ENCODE measurements at places on chromosomes 6 and 20.

- no peak for DNase-seq
Observed at GRCh38 chr6:130836055-130836640, 8.9 kb downstream of the SMLR1 start.

DNA sequence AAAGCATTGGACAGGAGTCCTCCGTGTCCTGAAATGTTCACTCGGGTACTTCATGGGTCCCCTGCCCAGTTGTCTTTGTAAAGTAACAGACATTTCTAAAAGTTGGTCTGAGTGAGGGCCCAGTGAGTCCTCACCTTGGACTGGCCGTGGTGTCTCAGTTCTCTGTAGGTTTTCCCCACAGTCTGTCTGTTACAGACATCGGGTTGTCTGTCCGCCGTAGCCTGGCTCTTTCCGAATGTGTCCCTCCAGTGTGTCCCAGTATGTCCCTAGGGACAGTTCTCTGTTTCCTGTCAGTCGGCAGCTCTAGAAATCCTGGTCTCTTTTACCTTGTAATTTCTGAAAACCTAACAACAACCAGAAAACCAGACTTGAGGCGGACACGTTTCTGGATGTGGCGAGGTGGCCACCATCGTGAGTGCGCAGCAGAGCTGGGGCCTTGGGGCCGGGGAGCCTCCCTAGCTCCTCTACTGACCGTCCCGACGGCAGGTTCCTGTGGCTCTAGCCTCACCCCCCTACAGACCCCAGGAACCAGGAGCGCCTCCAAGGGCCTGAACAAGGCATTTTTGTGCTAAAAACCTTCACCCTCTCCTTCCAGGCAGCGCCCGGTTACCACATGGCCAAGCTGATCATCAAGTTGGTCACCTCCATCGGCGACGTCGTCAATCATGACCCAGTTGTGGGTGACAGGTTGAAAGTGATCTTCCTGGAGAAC is 42.2 kb downstream of the PYGB start:
- no peak for DNase-seq

DNA sequence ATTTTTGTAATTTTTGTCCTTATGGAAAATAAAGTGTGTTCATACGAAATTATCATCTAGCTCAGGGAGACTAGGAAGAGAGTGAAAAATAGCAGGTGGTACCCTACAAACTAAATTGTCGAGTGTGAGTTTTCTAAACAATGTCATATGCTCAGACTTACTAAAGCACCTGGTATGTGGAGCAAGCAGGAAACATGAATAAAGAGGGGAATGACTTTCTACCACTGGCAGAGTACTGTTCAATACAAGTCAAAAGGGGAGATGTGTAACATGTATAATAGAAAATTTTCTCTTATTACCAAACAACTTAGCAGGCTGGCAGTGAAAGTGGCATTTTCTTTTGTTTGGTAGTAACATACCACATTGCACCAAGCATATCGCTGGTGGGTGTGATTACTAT is 36.1 kb downstream of the CTNNBL1 start:
- DNase-seq: no peak

GRCh38 chr20:64068386-64069208 is 5.6 kb downstream of the TCEA2 start:
- DNase-seq: no peak

GRCh38 chr20:25025986-25026605 is 31.8 kb downstream of the ACSS1 start:
- no peak for DNase-seq

DNA sequence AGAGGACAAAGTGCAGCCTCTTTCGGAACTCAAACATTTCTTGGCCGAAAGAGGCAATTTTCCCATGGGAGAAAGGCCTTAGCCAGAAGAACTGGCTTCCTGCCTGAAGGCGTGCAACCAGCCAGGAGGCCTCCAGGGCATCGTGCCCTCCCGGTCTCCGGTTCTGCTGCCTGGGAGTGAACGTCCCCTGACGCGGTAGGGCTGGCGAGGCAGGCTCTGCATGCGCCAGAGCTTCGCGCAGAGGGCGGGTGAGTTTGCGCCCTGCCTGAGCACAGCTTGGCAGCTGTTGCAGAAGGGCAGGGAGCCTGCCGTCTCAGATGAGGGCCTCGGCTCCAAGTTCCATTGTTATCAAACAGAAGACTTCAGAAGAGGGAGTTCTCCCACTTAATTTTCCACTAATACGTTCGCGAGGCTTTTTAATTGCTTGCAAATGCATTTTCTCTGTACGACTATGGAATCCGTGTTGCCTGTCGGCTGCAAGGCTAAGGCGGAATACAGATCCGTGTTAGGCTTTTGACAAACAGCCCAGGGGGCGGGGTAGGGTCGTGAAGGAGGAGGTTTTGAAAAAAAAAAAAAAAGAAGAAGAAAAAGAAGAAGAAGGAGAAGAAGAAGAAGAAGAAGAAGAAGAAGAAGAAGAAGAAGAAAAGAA is 5.5 kb upstream of the TFAP2D start:
- no peak for DNase-seq

DNA sequence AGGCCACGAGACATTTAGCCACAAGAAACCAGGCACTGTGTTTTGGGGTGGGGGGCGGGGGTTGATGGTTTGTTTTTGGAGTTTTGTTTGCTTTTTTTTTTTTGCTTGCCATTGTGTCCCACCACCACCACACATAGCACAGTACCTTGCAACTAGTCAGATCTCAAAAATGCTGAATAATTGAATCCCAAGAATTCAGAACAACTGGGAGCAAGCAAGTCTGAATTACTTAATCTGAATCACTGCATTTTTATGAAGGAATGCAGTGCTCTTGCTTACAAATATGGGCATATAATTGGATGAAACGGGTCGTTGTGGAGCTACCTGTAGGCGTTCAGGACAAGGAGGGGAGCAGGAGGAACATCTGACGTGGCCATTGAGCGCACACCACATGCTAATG is 151.5 kb upstream of the CDYL start:
- no peak for DNase-seq

- DNase-seq: no peak
Observed at GRCh38 chr6:148513145-148514071, 170.8 kb downstream of the SASH1 start.

- DNase-seq: no peak
Observed at GRCh38 chr6:41519745-41520699, 26.2 kb upstream of the FOXP4 start.

GRCh38 chr6:32107406-32107805 is 1.7 kb downstream of the TNXB start:
- DNase-seq: no peak

DNA sequence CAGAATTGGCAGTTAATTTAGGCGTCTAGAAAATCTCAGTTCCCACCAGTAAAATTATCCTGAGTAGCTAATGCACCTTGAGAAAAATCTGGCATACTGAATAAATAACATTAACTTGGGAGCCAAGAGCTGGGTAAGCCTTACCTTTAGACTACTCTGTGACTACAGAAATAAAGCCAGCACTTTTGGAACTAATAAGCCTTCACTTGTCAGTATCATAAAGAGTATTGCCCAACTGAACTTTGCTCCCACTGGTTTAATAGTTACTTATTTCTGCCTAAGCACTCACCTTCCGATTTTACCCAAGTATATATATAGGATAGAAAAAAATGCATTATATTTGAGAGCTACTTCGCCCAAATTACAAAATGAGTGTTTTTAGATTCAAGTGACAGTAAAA is 10.7 kb downstream of the FAM8A1 start:
- DNase-seq: no peak

- no peak for DNase-seq
Observed at GRCh38 chr6:144488590-144488989, 203.5 kb downstream of the UTRN start.
